ENCODE measurements at places on chromosomes 16 and 17.

- no peak for DNase-seq
Observed at GRCh38 chr16:74747716-74748615, 26.7 kb downstream of the FA2H start.

DNA sequence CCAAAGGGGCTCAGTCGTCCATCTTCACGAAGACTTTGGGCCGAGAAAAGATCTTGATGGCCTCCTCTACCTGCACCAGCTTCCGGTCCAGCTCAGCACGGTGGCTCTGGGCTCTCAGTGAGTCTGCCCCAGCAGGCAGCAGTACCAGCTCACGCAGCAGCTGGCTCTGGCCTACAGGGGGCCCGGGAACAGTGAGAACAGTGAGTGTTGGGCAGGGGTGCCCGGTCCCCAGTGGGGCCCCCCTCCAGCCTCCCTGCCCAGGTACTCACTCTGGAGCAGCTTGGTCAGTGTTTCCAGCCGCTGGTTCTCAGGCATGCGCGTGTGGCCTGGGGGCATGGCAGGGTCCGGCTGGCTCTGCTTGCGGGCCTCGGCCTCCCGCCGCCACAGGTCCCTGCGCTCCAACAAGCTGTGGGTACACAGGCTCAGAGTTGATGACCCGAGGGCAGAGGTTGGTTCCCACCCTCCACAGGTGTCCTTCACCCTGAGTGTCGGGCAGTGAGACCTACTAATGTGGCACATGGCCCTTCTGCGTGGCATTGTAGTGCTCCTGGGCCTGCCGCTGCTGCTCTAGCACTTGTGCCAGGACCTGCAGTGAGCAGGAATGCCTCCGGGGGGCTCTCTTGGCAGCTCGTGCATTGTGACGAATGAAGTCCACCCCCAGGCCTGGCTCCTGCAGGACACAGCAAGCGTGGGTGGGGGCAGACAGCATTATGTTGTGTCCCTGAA, 2.6 kb downstream of the PARD6A start:
- DNase-seq, result no peak

- no peak for DNase-seq
Observed at GRCh38 chr16:65294165-65294564, 172.3 kb upstream of the CDH11 start.

DNA sequence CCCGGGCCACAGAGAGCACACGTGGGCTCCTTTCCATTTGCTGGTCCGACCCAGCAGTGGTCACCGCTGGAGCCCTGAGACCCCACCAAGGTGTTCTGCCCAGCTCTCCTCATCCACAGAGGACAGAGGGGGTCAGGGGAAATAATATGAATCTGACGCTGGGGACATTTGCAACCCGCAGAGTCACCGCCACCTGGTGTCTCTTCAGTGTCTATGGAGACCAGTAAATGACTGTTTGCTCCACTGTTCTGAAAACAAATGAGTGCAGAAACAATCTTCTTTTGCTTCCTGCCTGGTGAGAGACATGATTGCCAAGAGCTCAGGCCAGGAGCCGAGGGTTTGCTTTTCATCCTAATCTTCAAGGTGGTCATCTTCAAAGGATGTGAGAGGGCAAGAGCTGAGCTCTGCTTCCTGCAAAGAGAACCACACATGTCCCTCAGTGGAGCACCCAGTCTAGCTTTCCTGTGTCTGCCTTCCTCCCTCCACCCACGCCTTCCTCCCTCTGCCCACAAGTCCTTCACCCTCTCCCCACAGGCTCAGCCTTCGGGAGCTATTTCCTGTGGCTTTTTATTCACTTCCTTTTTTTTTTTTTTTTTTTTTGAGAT, 14.7 kb upstream of the KLHDC4 start:
- DNase-seq, result no peak

DNA sequence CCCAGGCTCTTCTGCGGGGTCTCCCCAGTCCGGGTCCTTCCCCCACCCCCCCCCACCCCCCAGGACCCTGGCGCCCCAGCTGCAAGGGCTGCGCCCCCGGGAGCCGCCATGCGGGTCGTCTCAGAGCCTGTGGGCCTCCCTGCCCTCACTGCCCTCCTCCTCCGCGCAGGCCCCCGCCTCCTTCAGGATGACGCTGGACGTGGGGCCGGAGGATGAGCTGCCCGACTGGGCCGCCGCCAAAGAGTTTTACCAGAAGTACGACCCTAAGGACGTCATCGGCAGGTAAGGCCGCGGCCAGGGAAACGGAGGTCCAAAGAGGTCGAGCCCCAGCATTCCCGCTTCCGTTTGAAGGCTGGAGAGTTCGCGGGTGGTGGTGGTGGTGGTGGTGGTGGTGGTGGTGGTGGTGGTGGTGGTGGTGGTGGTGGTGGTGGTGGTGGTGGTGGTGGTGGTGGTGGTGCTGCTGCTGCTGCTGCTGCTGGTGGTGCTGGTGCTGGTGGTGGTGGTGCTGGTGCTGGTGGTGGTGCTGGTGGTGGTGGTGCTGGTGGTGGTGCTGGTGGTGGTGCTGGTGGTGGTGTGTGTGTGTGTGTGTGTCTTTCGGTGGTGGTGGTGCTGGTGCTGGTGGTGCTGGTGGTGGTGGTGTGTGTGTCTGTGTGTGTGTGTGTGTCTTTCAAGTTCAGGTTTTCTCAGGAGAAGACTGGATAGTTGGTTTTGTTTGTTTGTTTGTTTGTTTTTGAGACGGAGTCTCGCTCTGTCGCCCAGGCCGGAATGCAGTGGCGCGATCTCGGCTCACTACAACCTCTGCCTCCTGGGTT, 615 bp downstream of the PHKG2 start:
- DNase-seq, result no peak

GRCh38 chr16:5895976-5896375, 798.4 kb upstream of the EEF2KMT start:
- no peak for DNase-seq

GRCh38 chr16:64498363-64498762, 623.5 kb downstream of the CDH11 start:
- no peak for DNase-seq

GRCh38 chr16:81460075-81460474, 15.5 kb downstream of the CMIP start:
- no peak for DNase-seq
